ENCODE measurements at places on chromosomes 12 and 14. TPM values are rescaled to one million over a fixed set of nuclear protein-coding genes. Genes with fewer than 3 reads are reported as not detected.
A peak's percentile ranks its signal among the peaks of the same experiment; 100 is the strongest.

TC2N gene
- not detected for total RNA-seq

CAND1 gene
- 123 TPM for total RNA-seq

FAM90A1 gene
- total RNA-seq: not detected

TSPAN8 gene
- not detected for total RNA-seq

GRCh38 chr12:41846718-41847117, 298.0 kb downstream of the GXYLT1 start:
- DNase-seq: no peak

DNA sequence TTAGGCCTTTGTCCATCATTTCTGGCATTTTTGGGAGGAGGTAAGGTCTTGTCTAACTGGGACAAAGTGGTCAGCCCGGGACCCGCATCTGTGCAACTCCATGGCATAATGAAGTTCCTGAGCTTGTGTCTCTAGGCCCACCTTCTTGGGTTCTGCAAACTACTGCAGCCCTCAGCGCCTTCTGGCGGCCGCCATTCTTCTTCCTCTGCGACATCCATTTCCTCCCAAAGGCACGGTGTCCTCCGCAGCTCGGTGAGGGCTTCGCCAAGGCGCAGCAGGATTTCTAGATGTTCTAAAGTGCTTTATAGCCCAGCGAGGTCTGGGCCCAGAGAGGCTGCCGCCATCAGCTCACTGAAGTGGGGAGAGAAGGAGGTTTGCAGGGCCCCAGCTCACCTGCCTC, 134.4 kb upstream of the OR4E1 start:
- no peak for DNase-seq

DNA sequence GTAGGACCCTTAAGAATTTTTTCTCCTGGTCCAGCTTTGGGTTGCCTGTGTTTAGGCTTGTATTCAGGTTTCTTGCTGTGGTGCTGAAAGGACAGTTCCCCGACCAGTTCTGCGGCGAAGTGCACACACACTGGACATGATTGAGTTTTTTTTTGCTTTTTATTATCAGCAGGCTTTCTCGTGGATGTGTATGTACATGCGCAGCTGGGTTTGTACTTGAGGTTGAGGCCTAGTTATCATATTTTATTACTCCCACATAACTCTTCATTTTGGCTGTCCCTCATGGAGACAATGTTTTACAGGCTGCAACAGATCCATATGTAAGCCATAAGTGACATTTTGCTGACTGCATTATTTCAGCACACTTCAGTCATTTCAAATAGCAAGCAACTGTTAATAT, 2.5 kb downstream of the SCN8A start:
- peak; percentile 45 for DNase-seq

DNA sequence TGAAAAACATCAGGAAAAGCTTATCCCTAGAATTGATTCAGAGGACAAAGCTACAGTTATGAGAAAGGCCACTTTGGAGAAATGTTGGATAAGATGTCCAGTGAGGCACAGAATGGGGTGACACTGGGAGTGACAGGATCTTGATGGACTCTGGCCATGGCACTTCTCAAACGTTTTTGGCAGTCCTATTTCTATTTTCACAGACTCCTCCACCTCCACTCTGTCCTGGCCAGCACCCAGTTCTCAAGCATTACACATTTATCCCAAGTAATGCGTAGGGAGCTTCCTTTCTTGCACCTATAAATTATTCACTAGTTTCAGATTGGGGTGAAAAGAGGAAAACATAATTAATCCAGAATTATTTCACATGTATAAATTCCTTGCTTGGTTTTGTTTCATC, 727.3 kb downstream of the NRXN3 start:
- no peak for DNase-seq

DNA sequence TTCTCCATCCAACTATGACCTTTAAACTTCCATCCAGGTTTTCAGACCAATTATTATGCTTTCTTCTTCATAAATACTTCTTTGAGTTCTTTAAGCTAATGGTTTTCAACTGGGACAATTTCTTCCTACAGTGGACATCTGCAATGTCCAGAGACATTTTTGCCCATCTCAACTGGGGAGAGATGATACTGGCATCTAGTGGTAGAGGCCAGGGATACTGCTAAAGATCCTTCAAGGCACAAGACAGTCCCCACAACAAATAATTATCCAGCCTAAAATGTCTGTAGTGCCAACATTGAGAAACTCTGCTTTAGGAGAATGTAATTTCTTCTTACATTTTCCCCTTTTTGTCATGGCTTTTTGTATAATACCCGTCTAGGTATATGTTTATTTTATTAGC, 10.6 kb downstream of the TRHDE start:
- peak; percentile 32 for DNase-seq
